Sigmoid colon (tissue), 7 donors: ENCODE measurements at places on chromosomes 2 and 18. TPM values are rescaled to one million over a fixed set of nuclear protein-coding genes. Genes with fewer than 3 reads are reported as not detected.
A peak's percentile ranks its signal among the peaks of the same experiment; 100 is the strongest.

The ID2 gene
- total RNA-seq = 449 TPM

The NT5C1B gene
- not detected for total RNA-seq

The ATOH8 gene
- total RNA-seq = 12.4 TPM

The FSIP2 gene
- total RNA-seq = 0.54 TPM

The CTIF gene
- 65.9 TPM for total RNA-seq

The GALR1 gene
- total RNA-seq = 0.33 TPM

DNA sequence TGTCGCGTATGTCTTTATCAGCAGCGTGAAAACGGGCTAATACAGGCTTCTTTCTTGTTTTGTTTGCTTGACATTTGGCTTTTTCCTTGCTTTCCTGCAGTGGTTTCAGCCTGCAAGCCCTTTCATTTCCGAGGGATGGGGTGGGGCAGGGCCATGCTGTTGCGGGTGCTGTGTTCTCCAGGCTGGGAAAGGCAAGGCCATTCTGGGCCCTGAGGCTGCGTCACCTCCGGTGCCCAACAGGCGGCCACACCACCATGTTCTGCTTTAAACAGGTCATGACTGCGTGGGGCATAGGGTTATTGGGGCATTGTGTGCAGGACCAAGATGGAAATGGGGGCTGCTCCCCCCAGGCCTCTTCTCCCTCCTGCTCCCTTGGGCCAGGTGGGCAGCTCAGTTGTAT, 38.6 kb upstream of the PLB1 start:
- peak; percentile 48 for DNase-seq

DNA sequence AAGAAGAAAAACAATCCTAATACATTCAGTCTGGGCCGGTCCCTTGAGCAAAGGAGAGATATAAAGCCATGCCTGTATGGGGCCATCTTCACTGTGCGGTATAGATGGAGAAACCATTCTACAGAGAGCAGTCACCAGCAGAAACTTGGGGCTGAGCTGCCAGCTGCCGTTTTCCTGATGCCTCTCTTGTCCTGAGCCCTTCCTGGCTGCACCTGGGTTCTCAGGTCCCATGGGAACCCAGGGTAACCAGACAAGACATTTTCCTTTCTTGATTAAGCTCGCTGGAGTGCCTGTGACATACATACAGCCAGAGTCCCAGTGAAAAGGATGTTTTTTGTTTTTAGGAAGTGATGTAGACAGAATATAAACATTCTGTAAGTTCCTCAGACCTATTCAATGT, 5.3 kb upstream of the METTL21A start:
- no peak for DNase-seq

- no peak for DNase-seq
These were observed 138.3 kb downstream of the CDH20 start for GRCh38 chr18:61471541-61471940.

- no peak for DNase-seq
These were observed 183.2 kb upstream of the SLC39A10 start for GRCh38 chr2:195473862-195474261.

- peak; percentile 73 for DNase-seq
These were observed 68.5 kb upstream of the STK17B start for GRCh38 chr2:196239622-196240587.

- no peak for DNase-seq
These were observed 36.6 kb downstream of the SCTR start for GRCh38 chr2:119487434-119488244.

GRCh38 chr2:69436596-69436937, 668 bp downstream of the NFU1 start:
- DNase-seq = no peak

DNA sequence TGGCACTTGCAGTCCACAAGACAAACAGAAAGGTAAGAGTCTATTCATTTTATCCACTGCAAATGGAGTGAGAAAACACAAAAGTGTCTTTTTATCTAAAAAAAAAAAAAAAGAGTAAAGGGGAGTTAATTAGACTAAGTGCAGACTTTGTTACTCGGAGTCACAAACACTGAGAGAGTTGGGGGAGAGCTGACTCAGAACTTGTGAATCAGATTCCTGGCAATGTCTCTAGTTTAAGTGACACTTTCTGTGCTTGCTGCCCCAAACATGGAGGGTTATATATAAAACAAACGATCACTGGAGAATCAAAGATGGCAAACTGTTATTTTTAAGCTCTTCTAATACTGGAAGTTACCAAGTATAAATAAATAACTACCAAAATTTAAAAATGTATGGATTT, 505.8 kb upstream of the NRP2 start:
- no peak for DNase-seq

DNA sequence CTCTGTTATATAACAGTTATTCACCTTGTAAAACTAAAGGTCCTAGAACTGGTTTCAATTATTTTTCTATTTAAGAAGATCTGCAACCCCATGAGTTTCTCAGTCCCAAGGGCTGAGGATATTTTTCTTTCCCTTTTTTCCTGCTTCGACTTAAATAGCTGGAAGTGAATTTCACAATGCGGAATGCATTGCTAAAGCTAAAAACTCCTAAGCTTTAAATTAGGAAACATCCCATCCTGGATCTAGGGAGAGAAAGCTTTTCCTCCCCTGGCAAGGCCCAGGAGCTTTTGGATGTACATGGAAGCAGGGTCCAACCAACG, 1.4 kb downstream of the RFX8 start:
- no peak for DNase-seq

- no peak for DNase-seq
These were observed 535.2 kb downstream of the METTL4 start for GRCh38 chr18:2036086-2036485.

- DNase-seq = no peak
These were observed 78.0 kb upstream of the HPCAL1 start for GRCh38 chr2:10224734-10225133.

- no peak for DNase-seq
These were observed 376.3 kb downstream of the ARHGAP15 start for GRCh38 chr2:143505542-143505941.

DNA sequence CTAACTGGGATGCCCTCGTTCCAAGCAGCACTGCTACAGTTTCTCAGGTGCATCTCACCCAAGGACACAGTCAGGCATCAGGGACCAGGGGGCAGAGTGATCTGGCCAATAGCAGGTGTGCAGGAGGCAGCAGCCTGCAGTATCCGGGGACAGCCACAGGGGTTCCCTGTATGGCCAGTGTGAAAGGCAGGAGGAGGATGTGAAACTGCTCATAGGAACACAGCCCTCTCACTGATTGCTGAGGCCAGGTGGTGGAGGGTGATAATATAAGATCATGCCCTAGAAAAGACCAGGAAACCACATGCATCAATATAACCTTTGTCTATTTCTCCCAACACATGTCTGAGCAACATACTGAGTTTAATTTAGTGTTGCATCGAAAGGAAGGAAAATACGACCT, 112.7 kb upstream of the TACR1 start:
- no peak for DNase-seq
